ENCODE measurements at places on chromosomes 7 and 10.

GRCh38 chr10:91804126-91804510 is 5.9 kb downstream of the TNKS2 start:
- DNase-seq: no peak

DNA sequence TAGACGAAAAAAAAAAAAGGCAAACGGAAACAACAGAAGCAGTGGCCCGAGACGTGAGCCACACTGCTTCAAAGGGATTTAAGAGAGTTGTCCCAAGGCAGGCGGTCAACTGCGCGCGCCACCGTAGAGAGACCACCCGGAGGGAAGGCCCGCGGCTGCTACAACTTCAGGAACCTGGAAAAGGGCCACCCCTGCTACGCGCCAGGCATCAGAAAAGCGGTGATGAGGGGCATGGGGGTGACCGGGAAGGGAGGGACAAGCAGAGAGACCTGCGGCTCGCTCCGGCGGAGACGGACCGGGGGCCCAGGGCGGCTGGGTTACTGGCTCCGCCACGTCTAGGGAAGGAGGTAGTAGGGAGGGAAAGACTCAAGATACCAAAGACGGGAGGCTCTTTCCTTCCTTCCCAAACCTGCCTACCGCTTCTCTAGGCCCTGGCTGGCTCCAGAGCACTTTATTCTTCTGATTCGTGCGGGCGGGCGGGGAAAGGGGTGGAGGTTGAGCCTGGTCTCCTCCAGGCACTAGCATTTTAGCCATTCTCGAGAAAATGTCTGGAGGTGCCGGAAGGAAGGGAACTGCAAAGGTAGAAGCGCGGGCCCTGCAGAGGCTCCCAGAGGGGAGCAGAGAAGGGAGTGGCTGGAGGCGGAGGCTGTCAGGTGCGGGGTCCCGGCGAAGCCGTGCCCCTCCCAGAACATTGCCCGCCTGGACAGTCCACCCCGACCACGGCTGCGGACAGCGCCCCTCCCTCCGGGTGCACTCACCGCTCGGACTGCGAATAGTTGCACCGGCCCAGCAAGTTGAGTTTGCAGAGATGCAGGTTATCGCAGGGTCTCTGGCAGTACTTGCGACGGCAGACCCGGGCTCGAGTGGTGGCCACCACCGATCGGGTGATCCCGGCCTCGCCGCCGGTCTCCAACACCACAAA is 993 bp downstream of the ZC3HAV1 start:
- no peak for DNase-seq

DNA sequence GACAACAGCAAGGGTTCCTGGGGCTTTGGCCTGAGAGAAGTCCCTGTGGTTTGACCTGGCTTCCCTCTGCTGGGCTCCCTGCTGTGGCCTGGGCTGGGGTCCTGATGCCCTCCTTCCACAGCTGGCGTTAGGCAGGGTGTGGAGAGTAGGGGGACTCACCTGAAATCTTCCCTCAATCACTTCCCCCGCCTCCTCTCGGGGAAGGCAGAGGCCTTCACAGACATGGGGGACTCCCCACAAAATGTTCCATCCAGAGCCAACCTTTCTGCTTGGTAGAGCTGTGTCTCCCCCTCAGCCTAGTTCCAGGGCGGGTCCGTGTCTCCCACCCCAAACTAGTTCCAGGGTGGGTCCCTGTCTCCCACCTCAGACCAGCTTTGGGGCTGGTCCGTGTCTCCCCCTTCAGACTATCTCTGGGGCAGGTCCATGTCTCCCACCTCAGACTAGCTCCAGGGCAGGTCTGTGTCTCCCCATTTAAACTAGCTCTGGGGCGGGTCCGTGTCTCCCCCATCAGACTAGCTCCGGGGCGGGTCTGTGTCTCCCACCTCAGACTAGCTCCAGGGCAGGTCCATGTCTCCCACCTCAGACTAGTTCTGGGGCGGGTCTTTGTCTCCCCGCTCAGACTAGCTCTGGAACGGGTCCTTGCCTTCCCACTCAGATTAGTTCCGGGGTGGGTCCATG is 2.2 kb downstream of the PVRIG start:
- DNase-seq: no peak

- DNase-seq: no peak
These were observed 20.7 kb downstream of the GTF2IRD1 start for GRCh38 chr7:74474271-74474865.

- no peak for DNase-seq
These were observed 25.8 kb downstream of the ITGB1 start for GRCh38 chr10:32932225-32932729.

- peak; percentile 50 for DNase-seq
These were observed 1.8 kb downstream of the KLLN start for GRCh38 chr10:87861566-87861952.

DNA sequence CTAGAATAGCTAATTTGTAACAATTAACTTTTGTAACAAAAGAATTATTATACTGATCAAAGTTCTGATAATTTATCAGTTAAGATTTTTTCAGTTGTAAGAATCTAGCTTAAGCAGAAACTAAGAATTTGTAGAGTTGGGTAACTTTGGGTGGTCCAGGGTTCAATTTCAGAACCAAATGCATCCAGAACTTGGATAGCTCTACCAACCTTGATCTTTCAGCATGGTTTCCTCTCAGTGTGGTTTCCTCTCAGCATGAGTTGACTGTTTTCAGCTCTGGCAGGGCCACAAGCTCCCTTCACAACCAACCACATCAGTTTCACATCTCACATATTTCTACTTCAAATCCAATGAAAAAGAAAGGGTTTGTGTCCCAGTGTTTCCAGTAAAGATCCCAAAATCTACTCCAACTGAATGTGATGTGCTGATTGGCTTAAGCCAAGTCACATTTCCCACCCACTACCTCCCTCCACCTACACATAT is 3.3 kb upstream of the FAS start:
- DNase-seq: no peak

DNA sequence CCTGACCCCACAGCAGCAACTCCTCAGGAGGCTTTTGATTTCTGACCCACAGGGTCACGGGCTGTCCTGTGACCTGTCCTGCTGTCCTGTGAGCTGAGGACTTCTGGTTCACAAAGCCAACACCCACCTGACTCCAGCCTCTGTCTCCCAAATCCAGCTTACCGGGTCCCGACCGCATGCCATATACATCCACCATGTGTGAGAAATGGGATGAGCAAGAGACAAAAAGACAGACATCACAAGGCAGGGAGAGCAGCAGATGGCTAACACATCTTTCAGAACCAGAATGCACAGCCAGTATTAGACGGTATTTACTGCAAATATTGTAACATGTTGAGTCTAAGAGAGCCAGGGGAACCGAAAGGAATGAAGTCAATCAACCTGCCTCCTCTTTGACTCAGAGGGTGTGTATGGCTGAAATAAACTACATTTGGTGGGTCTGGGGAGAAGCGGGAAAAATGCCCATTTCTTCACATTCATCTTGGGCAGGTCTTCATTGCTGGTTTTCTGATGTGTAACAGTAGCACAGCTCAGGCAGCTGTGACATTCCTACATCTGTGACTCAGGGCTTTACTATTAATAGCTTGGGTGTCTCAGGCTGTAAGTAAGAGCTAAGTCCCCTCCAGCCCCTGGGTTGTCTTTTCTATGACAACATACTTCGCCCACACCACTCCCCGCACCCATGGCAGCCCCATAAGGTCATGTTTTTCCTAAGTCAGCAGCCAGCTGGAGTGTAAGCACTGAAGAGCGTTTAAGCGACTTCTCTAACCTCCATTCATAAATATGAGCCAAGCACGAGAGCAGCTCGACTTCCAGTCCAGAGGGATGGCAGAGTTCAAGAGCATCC is 25.0 kb downstream of the ABLIM1 start:
- no peak for DNase-seq

- DNase-seq: no peak
These were observed 82.6 kb downstream of the AMPH start for GRCh38 chr7:38548605-38549004.

- no peak for DNase-seq
These were observed 56.9 kb upstream of the AOAH start for GRCh38 chr7:36781011-36781738.

DNA sequence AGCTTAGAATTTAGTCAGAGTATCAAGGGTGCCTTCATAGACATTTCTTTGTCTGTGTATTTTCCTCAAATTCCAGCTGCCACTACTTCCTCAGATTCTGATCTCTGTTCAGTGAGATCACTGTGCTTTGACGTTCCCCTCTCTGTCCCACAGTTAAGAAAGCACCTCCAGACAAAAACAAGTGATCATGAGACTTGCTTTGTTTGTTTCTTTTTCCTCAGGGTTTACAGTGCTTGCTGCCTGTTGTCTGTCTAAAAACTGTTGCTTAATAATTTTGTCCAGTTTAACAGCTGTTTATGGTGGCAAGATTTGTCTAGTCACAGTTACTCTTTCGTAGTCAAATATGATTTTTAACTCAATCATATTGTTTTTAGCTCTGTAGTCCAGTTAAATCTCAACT is 29.1 kb downstream of the TRUB1 start:
- DNase-seq: no peak

GRCh38 chr7:92205987-92206386 is 27.0 kb upstream of the LRRD1 start:
- DNase-seq: no peak

DNA sequence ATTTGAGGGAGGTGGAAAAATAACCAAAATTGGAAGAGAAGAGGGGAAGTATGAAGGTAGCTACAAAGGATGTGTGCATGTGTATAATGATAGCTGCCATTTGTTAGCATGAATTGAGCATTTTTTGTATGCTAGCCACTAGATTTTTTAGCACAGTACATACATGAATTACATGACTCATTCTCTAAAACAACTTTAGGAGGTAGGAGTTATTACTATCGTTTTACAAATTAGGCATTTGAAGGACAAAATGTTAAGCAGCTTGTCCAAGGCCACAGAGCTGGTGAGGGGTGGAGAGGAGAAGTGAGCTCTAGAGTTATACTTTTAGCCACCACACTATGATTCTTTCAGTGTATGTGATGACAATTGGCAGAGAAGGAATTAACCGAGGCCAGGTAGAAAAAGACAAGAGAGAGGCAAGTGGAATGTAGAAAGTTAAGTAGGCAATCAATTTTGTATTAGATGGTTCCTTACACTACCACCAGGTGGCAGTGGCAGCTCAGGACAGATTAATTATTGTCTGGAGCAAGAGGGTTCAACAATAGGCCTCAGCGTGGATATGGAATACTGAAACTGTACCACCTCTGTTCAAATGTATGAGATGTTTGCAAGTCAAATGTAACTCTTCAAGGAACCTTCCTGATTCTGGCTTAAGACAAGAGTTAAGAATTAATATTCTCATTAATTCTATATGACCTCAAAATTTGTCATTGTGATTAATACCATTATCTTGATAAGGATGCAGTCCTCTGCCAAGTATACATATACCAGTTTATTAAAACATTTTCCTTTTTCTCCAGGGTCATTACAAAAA is 128.0 kb downstream of the MBL2 start:
- peak; percentile 34 for DNase-seq

DNA sequence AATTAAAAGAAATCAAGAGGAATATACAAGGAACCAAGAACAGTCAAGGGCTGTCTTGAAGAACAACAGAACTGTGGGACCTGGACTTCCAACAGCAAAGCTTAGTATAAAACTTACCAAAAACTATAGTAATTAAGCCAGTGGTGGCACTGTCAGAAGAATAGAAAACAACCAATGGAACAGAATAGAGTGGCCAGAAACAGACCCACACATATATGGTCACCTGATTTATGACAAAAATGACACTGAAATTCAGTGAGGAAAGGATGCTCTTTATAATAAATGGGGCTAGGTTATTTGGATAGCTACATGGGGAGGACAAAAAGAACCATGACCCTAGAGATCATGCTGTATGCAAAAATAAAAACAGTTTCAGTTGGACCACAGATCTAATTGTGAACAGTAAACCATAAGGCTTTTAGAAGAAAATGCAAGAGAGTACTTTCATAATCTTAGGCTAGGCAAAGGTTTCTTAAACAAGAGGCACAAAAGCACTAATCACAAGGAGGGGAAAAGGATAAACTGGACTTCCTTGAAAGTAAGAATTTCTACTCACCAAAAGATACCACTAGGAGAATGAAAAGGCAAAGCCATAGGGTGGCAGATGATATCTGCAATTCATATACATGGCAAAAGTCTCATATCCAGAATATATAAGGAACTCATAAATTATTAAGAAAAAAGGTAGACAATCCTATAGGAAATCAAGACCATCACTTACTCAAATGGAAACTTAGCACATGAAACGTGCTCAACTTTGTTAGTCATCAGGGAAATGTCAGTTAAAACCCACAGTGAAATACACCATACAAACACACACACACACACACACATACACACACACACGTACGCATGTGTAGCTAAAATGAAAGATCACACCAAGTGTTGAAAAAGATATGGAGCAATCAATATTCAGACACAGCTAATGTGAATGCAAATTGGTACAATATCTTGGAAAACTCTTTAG is 20.8 kb downstream of the HYCC1 start:
- no peak for DNase-seq

DNA sequence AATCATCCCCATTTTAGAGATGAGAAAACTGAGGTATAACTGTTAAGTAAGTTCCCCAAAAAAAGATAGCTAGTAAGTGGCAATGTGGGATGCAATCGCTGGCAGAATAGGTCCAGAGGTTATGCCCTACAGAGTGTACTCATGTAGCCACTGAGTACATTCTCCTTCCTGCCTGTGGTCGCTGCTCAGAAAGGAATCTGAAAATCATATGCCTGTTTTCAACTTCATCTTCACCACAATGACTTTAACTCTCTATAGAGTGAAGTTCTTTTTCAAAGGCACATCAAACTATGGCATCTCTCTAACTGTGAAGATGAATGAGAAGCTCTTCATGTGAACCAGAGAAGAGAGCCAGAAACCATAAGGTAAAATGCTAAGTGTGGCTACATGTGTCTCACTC is 162.2 kb upstream of the SLC25A13 start:
- DNase-seq: no peak

DNA sequence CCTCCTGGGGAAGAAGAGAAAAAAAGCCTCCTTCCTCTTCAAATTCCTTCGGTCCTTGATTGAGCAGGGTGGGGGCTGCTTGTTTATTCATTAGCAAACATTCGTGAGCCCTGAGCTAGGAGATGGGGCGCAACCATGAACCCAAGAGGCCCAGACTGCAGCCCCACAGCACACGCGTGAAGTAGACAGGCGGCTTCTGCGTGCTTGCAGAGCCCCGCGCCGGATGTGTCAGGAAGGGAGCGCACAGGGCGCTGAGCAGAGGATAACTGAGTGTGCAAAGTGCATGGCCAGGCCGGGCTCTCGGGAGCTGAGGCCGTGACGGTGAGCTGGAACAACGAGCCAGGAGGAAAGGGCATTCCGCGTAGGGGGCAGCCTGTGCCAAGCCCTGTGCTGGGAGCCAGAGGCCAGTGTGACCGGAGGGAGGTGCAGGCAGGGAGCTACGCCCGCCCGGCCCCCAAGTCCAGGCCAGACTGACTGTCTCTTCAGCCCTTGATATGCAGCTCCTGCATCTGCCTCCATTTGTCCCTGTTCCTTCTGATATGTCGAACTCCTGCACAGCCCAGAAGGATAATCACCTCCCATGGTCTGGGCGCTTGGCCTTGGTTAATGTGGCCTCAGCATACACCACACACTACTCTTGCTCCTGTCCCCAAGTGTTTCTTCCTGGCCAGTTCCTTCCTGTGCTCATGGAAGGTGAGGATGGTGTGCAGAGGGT is 4.6 kb downstream of the FOXL3 start:
- no peak for DNase-seq

GRCh38 chr10:76553263-76554032 is 1084.2 kb downstream of the KCNMA1 start:
- no peak for DNase-seq

- no peak for DNase-seq
These were observed 41.7 kb downstream of the FKBP6 start for GRCh38 chr7:73369622-73370021.

Data from substantia nigra (tissue), 51 donors.